ENCODE measurements at places on chromosomes 5 and 9. TPM values are rescaled to one million over a fixed set of nuclear protein-coding genes. Genes with fewer than 3 reads are reported as not detected.

The DIRAS2 gene
- 0.61 TPM for polyA plus RNA-seq

The IPO11 gene
- 22.6 TPM for polyA plus RNA-seq

The CDH6 gene
- polyA plus RNA-seq, result 3.0 TPM

The HMCN2 gene
- polyA plus RNA-seq, result 12.3 TPM

The CD72 gene
- polyA plus RNA-seq, result 2.6 TPM

The CYSRT1 gene
- polyA plus RNA-seq, result 2.4 TPM

The FGF10 gene
- 4.5 TPM for polyA plus RNA-seq

The ANKRD31 gene
- 0.13 TPM for polyA plus RNA-seq

The REEP2 gene
- polyA plus RNA-seq, result 20.0 TPM

The SPINK1 gene
- polyA plus RNA-seq, result not detected

The CCNG1 gene
- 356 TPM for polyA plus RNA-seq

The MARCOL gene
- polyA plus RNA-seq, result not detected

The CCDC180 gene
- 8.8 TPM for polyA plus RNA-seq

The STING1 gene
- polyA plus RNA-seq, result 26.4 TPM

The VLDLR gene
- 21.9 TPM for polyA plus RNA-seq

The CRHBP gene
- polyA plus RNA-seq, result 0.67 TPM

The GFI1B gene
- 0.39 TPM for polyA plus RNA-seq

The CCL27 gene
- polyA plus RNA-seq, result 0.51 TPM

The SPATA31A5 gene
- polyA plus RNA-seq, result not detected

The JAKMIP2 gene
- 1.4 TPM for polyA plus RNA-seq

The PCDHA12 gene
- not detected for polyA plus RNA-seq

The RANBP17 gene
- polyA plus RNA-seq, result 8.0 TPM

The STOML2 gene
- polyA plus RNA-seq, result 66.4 TPM

The MUSK gene
- 14.6 TPM for polyA plus RNA-seq

The SMIM33 gene
- not detected for polyA plus RNA-seq
